ENCODE measurements at places on chromosomes 11 and 22.

DNA sequence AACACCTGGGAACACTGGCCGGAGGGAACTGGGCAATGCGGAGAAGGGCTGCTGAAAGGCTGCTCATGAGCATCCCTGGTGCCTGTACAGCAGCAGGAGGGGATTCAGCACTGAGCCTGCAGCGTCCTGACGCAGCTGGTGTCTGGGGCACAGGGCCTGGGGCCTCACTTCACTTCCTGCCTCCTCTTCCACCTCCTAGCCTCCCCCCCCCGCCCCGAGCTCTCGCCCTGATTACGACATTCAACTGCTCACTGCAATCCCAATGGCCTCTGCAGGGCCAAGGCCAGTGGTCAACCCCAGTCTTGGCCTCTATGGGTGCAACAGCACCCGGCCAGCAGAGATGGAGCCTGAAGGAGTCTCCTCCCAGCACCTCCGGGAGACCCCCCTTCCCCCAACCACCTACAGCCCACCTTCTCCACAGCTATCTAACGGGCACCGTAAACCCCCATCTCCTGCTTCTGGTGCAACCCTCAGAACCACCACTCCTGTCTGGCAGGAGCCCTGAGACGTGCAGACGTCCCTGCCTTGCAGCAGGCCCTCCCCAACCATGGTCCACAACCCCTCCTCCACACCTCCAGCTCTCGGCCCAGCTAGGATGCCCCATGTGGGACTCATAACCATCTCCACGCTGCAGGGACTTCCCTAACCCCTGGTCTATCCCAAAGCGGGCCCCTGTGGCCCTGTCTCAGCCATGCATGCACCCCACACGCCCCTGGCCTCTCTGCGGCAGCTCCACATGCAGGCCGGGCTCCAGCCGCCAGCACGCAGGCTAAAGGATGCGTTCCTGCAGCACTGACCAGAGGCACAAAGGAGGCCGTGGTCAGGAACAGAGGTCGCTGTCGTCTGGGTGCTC is 38.2 kb downstream of the BRD1 start:
- no peak for DNase-seq

DNA sequence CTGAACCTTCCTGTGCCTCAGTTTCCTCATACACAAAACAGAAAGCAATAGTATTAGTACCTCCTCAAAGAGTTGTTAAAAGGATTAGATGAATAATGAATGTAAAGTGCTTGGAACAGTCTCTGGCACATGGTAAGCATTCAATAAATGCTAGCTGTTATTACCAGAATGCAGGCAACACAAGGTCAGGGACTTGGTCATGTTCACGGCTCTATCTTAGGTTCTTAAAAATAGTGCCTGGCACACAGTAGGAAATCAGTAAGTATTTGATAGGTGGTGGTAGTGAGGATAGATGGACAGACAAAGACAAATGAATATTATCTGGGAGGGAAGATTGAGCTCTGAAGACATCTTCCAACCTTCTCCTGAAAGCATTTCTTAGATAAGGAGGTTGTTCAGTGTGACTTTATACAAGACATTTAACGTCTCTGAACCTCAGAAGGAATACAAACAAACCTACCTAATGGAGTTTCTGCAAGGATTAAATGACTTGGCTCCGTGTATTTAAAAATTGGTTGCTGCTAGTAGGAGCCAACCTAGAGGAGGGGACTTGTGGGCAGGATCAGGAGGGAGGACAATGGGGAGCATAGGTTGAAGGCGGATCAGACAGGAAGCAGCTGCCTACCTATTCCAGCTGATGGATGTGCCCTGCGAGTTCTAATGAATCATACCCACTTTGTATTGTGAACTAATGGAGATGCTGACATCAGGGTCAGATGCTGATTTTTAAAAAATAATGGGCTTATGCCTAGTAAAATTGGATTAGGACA is 94.1 kb downstream of the DBX1 start:
- no peak for DNase-seq

- no peak for DNase-seq
Measured at GRCh38 chr22:31951194-31952093, 7.1 kb downstream of the YWHAH start.

GRCh38 chr22:37511395-37512104 is 7.7 kb downstream of the CARD10 start:
- no peak for DNase-seq

GRCh38 chr22:36002718-36003260 is 25.8 kb downstream of the RBFOX2 start:
- DNase-seq: no peak

DNA sequence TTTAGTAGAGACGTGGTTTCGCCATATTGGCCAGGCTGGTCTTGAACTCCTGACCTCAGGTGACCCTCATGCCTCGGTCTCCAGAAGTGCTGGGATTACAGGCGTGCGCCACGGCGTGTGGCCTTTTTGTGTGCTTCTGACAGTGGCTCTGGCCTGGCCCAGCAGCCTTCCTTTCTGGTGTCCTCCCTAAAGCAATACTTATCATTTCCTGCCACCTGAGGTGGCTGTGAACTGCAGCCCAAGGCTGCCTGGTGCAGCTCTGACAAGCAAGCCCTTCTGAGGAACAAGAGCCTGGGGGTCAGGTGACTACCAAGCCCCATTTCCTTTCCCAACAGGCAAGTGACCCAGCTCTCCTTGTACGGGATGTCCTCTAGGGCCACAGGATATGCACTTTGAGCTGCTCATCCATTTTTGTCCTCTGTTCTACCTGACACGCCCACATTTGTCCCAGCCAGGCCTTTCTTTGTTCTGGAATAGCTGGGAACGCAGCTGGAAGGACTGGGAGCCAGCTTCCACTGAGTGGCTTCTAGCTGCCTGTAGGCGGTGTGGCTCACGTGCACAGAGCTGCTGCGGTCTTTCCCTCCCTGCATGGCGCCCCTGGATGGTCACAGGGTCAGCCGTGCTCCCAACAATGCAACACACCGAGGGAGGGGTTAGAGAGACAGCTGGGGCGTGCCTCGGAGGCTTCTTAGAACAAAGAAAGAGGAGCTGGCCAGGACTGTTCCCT is 12.3 kb upstream of the BID start:
- DNase-seq: no peak

- no peak for DNase-seq
Measured at GRCh38 chr22:17476838-17477237, 86.5 kb upstream of the SLC25A18 start.

- DNase-seq: no peak
Measured at GRCh38 chr11:75476739-75477613, 44.0 kb upstream of the KLHL35 start.

- no peak for DNase-seq
Measured at GRCh38 chr11:37142591-37142990, 544.6 kb upstream of the RAG2 start.

DNA sequence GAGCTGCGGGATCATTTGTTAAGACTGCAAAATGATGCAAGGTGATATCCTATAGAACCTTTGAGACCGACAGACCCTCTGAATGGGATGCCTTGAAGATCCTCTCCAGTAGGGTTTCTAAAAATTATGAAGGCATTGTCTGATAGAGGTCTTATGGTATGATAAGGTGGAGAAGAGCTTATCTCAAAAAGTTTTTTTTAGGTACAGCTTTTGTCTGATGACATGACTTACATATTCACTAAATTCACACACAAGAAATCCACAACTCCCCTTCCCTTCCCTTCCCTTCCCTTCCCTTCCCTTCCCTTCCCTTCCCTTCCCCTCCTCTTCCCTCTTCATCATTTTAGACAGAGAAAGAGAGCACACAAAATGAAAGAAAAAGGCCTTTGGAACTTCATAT is 118.4 kb upstream of the CTSC start:
- no peak for DNase-seq

GRCh38 chr22:25903294-25903693 is 161.3 kb downstream of the MYO18B start:
- DNase-seq: no peak

DNA sequence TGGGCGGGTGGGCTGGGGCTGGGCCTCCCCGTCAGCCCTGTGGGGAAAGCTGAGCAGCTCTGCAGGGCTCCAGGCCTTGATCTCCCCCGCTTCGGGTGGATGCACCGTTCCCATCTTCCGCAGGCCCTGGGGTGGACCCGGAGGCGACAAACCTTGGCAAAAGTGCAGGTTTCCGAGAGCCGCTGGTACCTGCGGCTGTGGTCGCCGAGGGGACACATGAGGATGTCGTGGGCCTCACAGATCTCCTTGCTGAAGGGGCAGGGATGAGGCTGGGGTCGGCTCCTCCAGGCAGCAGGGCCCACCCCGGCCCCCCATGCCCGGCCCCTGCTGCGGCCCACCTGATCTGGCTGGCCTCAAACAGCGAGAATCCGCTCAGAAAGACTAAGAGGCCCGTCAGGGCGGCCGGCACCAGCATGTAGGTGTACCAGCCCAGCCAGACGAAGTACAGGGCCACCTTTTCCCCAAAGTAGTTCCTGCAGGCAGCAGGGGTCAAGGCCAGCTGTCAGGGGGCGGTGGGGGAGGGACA is 11.8 kb downstream of the ANO9 start:
- DNase-seq: no peak

DNA sequence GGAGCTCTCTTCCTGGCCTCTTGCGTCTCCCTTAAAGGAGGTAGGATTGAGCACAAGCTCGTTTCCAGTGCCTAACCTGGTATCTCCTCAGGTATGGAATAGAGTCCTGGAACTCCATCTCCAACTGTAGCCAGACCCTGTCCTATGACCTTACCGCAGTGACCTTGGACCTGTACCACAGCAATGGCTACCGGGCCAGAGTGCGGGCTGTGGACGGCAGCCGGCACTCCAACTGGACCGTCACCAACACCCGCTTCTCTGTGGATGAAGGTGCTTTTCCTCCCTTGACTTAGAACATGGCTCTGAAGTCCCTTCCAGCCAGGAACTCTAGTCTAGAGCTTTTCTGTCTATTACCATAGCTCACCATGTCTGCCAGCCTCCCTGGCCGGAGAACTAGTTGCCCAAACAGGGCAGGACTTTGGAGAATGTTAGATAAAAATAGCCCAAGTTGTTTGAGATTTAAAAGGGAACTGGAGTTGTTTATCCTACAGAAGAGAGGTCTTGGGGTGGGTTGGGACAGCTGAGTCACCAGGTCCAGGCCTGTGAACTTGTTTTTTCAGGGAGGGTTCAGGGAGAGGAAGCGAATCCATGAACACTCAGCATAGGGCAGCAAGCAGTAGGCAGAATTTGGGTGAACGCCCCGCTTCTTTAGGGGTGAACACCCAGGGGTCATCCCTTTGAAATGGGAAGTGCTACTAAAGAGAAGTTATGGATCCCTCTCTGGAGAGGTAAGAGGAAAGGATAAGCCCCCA is 3.3 kb downstream of the IL10RA start:
- no peak for DNase-seq

- no peak for DNase-seq
Measured at GRCh38 chr11:15909937-15910598, 446.3 kb downstream of the SOX6 start.

DNA sequence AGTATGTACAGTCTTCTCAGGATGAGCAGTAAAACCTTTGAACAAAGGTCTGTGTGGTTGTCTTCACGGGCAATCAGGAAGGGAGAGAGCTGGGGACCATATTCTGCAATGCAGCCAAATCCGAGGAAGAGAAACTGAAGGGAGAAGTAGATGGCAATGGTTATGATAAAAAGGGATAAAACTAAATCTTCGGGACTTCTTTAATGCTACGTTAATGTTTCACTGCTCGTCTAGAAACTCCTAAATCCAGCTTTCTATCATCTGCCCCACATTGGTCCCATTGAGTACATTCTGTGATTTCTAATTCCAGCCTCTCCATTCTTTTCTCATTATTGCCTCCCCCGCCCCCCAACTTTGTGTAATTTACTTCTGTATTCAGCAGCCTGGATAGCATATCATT is 1.7 kb downstream of the TIMM10B start:
- DNase-seq: no peak

- no peak for DNase-seq
Measured at GRCh38 chr22:39530692-39531331, 1.7 kb downstream of the RPS19BP1 start.

- no peak for DNase-seq
Measured at GRCh38 chr11:11458485-11458884, 105.4 kb upstream of the CSNK2A3 start.

DNA sequence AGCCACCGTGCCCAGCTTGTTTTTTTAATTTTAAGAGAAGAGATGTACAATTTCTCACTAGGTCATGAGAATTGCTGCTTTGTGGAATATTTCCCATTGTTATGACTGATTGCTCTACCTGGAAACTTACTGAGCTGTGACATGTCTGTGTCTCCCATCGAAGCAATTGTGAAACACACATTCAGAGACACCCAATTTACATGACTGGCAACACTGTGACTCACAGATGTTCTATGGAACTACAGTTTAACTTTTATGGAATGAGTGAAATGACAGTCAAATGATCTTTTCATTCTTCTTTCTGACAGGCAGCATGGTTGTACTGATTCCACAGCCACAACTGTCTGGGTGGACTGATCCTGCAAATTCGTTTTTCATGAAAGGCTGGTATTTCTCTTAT is 32.3 kb downstream of the ELF5 start:
- DNase-seq: no peak

GRCh38 chr11:74776546-74776945 is 27.9 kb downstream of the RNF169 start:
- DNase-seq: no peak

DNA sequence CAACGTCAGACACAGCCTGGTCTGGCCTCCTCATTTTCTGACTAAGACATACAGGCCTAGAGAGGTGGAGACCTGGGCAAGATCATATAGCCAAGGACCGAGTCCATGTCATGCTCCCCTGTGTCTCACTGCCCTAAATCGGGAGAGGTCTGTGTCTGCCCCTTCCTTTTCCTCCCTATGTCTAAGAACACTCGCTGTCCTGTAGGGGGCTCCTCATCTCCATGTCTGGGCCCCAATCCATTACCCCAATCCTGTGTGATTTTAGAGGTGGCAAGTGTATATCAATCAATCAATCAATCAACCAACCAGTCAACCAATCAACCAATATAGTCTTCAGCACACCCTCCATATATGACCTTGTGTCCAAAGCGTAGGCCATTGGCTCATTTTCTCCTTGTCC is 125.7 kb downstream of the KIRREL3 start:
- no peak for DNase-seq

GRCh38 chr22:45880091-45880715 is 96.8 kb downstream of the WNT7B start:
- DNase-seq: no peak

DNA sequence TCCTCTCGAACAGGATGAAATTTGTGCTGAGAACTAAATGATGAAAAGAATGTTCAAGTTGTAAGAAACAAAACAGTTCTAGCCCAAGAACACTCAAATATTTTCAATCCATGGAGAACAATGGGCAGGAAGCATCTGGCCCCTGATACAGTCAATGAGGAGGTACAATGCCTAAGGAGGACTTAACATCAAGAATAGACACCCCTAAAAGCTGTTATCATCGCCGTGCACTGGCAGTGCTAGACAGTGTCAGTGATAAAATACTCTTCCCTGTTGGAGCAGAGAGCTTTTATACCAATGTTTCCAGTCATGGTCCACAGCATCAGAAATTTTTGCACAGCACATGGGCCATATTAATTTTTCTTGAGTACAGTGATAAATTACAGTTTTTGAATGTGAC is 20.2 kb upstream of the VSTM5 start:
- DNase-seq: no peak

DNA sequence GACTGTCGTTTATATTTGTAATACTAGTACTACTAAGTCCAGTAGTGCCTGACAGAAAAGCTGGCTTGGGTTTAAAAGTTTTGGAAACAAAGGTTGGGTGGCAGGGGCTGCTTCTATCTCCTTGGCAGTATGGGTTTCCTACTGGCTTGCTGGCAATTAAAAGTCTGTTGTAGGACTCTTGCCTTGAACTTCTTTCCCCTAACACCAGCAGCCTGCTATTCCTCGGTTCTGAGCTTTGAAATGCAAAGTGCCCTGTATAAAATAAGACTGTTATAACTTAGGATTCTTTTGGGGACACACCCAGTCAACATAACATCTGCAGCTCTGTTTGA is 1.3 kb downstream of the RNF169 start:
- DNase-seq: no peak

Data from T-helper 17 cell (primary cell).